ENCODE measurements at places on chromosomes 16 and 17.

DNA sequence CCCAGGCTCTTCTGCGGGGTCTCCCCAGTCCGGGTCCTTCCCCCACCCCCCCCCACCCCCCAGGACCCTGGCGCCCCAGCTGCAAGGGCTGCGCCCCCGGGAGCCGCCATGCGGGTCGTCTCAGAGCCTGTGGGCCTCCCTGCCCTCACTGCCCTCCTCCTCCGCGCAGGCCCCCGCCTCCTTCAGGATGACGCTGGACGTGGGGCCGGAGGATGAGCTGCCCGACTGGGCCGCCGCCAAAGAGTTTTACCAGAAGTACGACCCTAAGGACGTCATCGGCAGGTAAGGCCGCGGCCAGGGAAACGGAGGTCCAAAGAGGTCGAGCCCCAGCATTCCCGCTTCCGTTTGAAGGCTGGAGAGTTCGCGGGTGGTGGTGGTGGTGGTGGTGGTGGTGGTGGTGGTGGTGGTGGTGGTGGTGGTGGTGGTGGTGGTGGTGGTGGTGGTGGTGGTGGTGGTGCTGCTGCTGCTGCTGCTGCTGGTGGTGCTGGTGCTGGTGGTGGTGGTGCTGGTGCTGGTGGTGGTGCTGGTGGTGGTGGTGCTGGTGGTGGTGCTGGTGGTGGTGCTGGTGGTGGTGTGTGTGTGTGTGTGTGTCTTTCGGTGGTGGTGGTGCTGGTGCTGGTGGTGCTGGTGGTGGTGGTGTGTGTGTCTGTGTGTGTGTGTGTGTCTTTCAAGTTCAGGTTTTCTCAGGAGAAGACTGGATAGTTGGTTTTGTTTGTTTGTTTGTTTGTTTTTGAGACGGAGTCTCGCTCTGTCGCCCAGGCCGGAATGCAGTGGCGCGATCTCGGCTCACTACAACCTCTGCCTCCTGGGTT, 615 bp downstream of the PHKG2 start:
- DNase-seq, result no peak

DNA sequence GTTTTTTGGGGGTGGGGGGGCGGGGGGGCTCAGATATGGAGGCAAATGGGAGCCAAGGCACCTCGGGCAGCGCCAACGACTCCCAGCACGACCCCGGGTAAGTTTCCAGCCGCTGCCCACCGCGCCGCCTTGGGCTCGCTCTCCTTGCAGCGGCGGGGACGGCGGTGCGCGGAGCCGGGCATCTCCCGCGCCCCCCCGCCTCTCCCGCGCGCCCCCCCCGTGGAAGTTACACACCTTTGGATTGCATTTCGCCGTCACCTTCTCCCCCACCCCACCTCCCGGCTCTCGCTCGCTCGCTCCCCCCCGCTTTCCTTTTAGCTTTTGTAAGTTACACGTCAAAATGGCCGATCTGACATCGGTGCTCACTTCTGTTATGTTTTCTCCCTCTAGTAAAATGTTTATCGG, 387 bp downstream of the MSI2 start:
- peak; percentile 31 for DNase-seq

- no peak for DNase-seq
These were observed 113.1 kb downstream of the SHISA9 start for GRCh38 chr16:13014476-13014875.

GRCh38 chr17:2390199-2390836, 10.5 kb downstream of the MNT start:
- no peak for DNase-seq

DNA sequence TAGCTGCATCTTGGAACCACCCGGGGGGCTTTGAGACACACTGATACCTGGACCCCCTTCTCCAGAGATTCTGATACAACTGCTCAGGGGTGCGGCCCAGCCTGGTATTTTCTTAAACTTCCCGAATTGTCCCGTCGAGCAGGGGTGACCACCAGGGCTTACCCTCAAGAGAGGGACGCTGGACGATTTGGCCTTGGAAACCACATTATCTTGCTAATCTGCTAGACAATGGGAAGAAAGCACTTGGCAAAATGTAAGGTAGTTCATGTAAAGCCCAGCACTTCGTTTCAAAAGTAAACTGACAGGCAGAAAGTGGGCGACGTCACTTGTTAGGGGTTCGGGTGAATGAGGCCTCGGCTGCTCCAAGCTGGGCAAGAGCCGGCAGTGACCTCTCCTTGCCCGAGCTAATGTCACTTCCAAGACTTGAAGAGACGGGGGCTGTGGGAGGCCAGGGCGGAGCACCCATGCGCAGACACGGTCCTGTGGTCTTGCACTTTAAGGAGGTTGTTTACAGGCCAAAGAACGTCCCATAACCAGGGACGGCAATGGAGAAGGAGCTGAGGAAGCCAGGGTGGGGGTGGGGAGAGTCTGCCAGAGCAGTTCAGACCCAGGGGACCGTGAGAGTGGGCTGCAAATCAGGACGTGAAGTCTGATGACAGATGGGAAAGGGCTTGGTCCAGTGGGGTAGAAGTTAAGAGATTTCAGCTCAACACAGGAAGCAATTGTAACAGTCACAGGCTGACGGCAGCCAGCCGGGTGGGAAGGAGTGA, 152.7 kb upstream of the GSE1 start:
- peak; percentile 81 for DNase-seq

DNA sequence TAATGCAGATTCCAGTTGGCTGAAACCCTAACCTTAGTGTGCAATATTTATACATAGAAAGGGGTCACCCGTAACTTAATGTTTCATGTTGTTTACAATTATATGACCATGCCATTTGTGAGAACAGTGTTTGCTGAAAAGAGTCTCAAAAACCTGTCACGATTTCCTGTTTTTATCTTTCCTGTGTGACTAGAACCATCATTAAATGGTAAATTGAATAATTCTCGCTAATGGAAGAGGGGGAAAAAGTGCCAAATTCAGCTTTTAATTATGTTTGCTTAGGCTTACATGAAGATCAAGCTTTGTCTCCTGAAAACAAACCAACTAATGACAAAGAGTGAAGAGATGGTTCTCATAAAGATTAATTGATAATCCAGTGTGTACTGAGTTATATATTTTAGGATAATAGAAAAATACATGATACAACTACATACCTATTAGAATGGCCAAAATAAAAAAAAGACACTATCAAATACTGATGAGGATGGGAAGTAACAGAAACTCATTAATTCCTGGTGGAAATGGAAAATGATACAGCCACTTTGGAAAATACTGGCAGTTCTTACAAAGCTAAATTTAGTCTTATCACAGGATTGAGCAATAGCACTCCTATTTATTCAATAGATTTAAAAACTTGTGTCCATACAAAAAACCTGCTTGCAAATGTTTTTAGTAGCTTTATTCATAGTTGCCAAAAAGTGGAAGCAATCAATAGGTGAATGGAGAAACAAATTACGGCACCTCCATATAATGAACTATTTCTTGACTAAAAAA, 141.7 kb downstream of the CDK5R1 start:
- DNase-seq, result no peak

DNA sequence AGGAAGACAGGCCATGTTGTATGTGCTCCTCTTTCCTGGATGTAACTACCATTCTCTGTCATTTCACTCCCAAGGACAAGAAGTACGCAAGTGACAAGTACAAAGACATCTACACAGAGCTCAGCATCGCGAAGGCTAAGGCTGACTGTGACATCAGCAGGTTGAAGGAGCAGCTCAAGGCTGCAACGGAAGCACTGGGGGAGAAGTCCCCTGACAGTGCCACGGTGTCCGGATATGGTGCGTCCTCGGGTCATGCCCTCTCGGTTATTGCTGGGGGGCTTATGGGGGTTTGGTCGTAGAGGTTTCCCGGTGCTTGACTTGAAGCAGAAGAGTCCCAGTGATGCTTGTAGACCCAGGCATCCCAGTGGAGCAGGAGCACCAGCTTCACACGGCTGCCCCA, 29.0 kb downstream of the PLD6 start:
- no peak for DNase-seq

- no peak for DNase-seq
These were observed 60.2 kb upstream of the ARHGAP44 start for GRCh38 chr17:12729086-12729485.

DNA sequence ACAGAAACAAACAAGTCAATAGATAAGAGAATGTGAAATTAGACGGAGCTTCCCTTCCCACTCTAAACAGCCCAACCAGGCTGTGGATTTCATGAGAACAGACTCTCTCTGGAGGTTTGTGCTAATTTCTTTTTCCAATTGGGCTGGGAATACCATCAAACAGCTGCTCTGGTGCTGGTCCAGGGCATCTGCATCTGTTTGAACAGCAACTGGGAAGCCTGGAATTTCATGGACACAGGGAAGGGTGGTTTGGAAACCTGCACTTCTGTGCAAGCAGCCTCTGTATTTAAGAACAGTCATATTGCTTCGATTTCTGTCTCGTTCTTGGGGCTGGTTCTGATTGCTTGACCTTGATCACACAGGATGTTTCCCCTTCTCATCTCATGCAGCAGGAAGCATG, 88.7 kb downstream of the FOXL1 start:
- DNase-seq, result no peak

DNA sequence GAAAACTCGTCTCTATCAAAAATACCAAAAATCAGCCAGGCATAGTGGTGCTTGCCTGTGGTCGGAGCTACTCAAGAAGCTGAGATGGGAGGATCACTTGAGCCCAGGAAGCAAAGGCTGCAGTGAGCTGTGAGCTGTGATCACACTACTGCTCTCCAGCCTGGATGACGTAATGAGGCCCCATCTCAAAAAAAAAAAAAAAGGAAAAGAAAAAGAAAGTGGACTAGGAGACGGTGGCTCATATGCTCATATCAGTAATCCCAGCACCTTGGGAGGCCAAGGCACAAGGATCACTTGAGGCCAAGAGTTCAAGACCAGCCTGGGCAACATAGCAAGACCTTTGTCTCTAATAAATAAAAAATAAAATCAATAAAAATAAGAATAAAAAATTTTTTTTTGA, 8.8 kb upstream of the SUMO2 start:
- DNase-seq, result no peak

GRCh38 chr16:49546735-49547134, 173.1 kb downstream of the C16orf78 start:
- DNase-seq, result no peak

DNA sequence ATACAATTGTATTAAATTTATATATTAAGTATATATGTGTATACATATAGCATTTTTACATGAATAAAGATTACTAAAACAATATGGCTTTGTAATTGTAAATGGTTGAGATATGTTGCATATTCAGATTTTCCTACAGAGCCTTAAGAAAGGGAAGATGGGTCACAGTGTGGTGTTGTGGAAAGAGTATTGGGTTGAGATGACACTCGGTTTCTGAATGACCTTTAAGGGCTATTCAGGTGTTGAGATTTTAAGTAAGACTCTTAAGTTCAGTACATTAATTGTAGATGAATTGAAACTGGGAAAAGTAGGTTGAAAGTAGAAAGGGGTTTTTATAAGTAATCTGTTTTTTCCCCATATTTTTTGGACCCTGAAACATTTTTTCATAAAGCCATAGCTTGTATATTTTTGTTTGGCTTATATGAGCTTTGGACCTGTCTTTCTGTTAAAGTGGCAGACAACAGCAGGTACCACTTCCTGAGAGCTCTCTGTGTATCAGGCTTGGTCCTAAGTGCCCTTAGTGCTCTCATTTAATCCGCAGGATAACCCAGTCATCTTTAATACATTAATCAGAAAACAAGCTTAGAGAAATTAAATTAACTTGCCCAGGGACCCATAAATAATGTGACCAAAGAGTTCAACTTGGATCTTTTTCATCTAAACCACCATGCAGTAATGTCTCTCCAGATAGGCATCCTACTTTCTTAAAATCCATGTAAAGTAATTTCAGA, 48.5 kb upstream of the MRC2 start:
- DNase-seq, result no peak

DNA sequence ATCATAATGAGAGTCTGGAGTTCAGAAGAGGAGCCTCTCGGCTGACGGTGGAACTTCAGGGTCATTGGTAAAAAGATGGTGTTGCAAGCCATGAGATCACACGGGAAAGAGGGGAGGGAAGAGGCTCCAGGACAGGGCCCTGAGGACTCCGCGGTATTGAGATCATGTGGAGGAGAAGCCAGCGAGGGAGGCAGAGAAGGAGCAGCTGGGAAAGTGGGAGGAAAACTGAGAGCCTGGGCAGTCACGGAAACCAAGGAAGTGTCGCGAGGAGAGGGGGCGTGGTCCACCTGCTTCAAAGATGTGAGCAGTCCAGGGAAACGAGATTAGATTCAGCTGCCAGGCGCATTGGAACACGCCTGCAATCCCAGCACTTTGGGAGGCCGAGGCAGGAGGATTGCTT, 27.7 kb upstream of the SBK1 start:
- no peak for DNase-seq

DNA sequence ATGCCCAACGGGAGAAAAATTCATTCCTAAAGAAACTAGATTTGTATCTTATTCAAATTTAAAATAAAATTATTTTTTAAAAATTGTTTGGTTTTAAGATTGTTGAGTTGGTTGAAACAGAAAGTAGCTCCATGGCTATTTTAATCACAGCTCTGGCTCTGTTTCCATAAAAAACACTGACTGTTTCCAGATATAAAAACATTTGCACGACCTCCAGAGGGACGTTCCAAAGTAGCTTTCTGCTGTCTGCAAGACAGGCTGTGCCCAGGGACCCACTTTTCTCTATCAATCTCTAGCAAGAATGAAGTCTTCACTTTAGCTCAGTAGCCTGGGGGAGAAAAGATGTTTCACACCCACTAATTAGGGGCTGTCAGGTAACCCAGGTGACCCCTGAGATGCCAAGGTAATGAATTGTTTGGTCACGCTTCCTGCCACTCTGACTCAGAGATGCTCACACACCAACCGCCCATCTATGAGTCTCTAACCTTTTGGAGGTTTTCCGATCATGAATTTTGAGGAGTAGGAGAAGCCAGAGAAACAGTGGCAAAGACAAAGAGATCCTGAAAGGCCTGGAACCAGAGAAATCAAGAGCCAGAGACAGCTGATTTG, 220.1 kb upstream of the SOX9 start:
- DNase-seq, result no peak

- peak; percentile 21 for DNase-seq
These were observed 1.1 kb downstream of the VASN start for GRCh38 chr16:4372578-4373355.

DNA sequence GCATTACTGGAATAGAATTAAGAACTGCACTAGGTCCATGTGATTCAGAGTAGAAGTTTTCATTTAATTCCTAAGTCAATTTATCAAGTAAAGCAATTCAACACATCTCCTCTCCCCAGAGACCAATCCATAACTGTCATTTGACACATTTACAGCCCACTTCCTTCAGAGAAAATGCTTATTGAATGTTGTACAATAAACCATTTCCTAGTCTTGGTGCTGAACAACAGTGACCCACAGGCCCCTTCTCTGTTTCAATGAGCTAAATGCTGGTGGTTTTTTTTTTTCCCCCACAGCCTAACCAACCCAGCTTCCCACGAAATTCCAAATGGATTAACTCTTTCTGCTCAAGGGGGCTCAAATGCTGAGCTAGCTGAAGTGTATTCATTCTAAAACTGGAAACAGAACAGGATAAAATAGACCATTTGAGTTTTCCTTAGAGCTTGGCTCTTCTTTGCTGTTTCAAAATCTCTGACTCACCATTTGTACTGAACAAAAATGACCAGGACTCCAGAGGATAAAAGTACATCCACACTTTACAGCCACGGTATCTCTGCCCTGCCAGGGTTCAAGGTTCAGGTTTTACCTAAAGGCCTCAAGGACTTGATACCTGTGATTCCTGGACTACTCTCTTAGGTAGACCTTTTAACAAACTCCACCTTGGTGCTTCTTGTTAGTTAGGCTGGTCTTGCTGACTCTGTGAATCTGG, 62.3 kb downstream of the TMEM100 start:
- DNase-seq, result no peak

- DNase-seq, result peak; percentile 53
These were observed 1.7 kb downstream of the KSR1 start for GRCh38 chr17:27457731-27458523.
